ENCODE measurements at places on chromosomes 11 and 22.

GRCh38 chr22:43446037-43446803 is 34.4 kb downstream of the MPPED1 start:
- DNase-seq, result no peak

GRCh38 chr22:22098457-22099193 is 116.0 kb upstream of the TOP3B start:
- no peak for DNase-seq

DNA sequence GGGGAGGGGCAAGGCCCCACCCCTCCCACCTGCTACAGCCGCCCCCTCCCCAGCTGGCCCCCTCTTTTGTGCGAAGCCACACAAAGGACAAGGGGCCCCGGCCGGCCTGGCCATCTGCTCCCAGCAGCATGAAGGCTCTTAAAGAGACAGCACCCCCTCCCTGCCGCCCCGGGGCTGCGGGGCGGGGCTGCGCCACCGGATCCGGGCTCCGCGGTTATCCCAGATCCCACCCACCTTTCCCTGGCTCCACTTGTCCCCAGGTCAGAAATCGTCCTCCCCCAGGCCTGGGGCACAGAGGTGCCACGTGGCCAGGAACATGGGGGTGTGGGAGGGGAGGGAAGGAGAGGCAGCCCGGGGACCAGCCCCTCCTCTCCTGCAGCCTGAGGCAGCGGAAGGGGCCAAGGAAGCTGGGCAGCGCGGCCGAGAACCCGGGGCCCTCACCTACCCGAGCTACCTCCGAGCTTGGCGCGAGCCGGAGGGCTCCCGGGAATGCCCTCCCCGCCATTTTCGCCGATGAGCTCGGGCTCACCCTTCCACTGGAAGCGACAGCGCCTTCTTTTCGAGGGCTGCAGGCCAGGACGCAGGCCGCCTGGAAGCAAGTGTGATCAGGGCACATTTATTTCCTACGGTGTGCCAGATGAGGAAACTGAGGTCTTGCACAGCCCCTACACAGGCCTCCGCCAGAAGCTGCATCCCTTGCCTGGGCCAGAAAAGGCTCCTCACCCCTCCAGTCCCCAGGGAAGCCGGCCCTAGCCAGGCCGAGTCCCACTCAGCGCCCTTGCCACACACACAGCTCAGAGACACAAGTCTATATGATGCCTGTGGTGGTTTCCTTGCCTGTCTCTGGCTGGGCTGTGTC is 2.5 kb upstream of the RCOR2 start:
- no peak for DNase-seq

DNA sequence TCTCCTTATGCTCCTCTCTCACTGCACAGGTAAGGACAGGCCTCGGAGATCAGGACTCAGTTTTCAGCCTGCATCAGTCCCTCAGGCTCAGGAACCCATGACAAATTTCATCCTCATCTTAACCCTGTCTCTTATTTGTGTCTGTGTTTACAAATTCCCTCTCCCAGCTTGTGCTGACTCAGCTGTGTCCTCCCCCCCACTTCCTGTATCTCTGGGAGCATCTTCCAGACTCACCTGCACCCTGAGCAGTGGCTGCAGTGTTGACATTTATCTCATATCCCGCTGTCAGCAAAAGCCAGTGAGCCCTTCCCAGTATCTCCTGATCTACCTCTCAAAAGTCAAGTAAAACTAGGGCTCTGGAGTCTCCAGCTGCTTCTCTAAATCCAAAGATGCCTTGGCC is 65.6 kb upstream of the VPREB1 start:
- DNase-seq, result no peak

DNA sequence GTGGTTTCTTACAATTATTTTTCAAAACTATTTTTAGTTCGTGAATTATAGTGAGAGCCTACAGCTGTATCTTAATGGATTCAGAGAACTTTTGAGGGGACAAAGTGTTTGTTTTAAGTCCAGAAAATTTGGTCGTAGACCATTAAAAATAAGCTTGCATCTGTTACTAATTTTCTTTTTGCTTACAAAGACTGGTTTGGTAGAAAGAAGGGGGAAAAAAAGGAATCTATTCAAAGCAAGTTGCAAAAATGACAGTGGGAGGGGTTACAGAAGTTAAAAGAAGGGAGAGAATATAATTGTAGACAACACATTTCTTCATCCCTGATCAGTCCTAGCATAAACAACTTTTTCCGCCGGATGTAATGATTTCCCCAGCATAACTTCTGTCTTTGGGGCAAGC is 72.1 kb downstream of the AMOTL1 start:
- no peak for DNase-seq

DNA sequence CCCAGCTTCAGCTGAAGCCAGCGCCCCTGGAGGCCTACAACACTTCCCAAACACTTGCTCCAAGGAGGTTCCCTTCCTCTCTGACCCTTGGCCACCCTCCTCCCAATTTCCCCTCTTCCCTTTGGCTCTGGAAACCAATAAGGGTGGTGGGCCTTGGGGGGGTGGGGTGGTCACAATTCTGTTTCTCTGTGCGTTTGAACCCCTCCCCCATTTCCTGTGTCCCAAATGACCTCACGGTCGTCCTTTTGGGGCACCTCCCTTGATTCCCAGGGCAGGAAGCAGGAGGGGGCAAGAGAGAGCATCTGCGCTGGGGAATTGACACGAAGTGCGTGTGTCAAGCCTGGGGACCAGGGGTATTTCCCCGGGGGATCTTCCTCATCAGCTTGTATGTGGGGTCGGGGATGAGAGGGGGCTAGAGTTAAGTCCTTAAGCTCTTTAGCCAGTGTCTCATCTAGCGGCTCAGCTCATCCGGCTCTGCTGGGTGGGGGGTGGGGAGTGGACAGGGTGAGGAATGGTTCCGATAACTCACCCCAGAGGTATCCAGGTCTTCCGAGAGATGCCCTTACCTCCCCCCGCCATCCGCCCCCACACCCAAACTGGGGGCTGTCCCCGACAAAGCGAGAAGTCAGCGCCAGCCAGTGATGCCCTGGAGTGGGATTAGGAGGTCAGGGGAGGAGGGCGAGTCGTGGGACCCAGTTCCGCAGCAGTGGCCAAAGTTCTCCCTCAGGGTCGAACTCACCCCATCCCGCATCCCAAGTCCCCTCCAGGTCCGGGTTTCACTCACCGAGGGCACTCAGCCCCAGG is 587 bp downstream of the ESAM start:
- no peak for DNase-seq

- no peak for DNase-seq
These were observed 506.1 kb downstream of the MIAT start for GRCh38 chr22:27163162-27164137.

DNA sequence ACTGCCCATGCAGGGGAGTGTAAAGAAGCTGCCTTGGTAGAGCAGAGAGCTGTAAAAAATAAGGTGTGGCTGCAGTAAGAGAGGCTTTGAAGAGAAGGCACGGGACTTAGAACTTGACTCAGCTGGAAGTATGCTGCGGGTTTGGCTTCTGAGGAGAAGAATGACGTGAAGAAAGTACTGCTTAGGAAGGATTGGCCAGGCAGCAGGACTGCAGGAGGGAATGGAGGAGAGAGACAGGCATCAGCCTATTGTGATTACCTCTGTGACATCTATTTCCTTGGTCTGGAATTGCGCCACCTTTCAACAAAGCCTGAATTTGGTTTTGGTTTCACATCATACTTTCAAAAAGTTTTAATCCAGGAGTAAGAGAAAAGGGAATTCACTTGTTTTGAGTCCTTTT is 22.5 kb downstream of the PRRG4 start:
- no peak for DNase-seq

GRCh38 chr22:42185915-42186439 is 55.4 kb upstream of the CYP2D6 start:
- no peak for DNase-seq

DNA sequence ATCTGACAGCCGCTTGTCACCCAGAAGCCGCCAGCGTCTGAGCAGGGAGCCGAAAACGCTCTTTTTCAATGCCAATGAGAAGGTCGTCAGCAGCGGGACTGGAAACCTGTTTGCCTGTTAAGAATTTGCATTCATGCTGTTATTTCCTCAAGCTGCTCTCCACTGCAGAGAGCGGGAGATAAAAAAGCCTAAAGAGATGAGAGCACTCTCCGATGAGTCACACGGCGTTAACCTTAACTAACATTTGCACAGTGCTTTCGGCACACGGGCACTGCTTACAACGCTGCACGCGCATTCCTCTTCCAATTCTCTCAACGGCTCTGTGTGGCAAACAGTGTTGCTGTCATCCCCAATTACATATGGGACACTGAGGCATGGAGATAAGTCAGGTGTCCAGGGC is 40.0 kb upstream of the RTL6 start:
- no peak for DNase-seq

DNA sequence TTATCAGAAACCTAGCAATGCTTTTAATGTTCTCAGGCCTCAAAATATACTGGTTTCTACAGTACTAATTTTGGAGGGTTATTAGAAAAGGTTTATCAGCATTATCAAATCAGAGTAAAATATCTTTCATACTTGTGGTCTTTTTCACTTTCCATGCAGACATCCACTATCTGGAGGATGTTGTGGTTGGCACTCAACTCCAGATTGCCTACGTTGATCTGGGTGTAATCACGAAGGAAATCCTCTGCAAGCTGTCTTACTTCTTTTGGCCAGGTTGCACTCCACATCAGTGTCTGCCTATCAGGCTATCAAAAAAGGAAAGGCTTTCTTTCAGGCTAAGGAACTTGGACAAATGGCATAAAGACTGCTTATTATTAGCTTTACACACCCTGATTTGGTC is 11.6 kb downstream of the DDX17 start:
- DNase-seq, result no peak

- DNase-seq, result no peak
These were observed 40.1 kb upstream of the FLI1 start for GRCh38 chr11:128653801-128654231.

- DNase-seq, result no peak
These were observed 32.3 kb downstream of the FEZ1 start for GRCh38 chr11:125463590-125464269.

GRCh38 chr11:114774599-114775361 is 96.5 kb downstream of the NXPE2 start:
- peak; percentile 52 for DNase-seq
